ELF-1 (cell line): ENCODE measurements at places on chromosomes 11 and 22.
A peak's percentile ranks its signal among the peaks of the same experiment; 100 is the strongest.

DNA sequence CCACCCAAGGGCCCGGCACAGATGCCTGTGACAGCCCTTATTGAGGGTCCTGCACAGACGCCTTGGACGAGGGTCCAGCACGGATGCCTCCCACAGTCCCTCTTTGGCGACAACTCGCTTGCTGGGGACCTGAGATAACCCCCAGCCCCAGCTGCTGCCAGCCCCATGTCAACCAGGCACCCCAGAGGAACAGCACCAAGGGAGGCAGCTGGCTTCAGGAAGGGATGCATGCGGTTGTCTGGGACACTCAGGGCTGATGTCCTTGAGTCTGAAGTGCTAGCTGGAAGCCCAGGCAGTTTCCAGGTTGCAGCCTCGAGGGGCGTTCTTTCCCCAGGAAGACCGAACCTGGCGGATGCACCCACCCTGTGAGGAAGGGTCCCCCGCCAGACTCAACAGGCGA is 33.8 kb downstream of the MOB2 start:
- DNase-seq, result no peak

- peak; percentile 24 for DNase-seq
Observed at GRCh38 chr11:13225038-13226001, 52.3 kb upstream of the BMAL1 start.

DNA sequence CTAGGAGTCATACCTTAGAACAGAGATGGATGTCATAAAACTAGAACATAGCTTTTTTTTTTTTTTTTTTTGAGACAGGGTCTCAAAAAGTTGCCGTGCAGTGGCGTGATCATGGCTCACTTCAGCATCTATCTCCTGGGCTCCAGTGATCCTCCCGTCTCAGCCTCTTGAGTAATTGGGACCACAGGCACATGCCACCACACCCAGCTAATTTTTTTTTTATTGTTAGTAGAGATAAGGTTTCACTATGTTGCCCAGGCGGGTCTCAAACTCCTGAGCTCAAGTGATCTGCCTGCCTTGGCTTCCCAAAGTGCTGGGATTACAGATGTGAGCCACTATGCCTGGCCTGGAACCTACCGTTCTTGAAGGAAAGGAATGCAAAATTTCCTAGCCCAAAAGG is 8.8 kb upstream of the CEP295 start:
- no peak for DNase-seq

GRCh38 chr11:59216641-59217564 is 4.2 kb upstream of the MPEG1 start:
- DNase-seq, result no peak

- peak; percentile 87 for DNase-seq
Observed at GRCh38 chr11:70226967-70227366, 23.9 kb downstream of the FADD start.

DNA sequence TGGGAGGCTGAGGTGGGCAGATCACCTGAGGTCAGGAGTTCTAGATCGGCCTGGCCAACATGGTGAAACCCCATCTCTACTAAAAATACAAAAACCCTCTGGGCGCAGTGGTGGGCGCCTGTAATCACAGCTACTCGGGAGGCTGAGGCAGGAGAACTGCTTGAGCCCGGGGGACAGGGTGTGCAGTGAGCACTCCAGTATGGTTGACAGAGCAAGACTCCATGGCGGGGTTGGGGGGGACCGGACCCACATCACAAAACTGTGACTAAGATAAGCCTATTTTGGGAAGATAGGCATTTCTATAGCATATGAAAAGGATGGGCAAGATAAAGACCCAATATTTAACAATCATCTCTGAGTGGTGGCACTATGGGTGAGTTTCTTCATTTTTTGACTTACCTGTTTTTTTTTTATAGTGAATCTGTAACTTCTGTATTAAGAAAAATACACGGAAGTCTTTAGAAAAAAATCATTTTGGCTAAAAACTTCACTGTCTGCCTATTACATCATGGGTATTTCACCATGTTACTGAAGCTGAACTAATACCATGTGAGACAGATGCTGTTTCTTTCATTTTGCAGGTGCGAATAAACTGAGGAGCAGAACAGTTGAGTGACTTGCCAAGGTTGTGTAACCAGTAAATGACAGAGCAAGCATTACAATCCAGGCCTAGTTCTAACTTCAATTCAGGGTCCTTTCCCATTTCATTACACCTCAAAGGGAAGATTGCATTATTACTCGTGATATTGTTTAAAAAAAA is 2.5 kb downstream of the CELF1 start:
- DNase-seq, result no peak

- DNase-seq, result no peak
Observed at GRCh38 chr11:789943-790342, at the start of gene CEND1. CEND1 (minus strand) TSS chr11:790090; CDS start chr11:788576, 1,514 bp downstream.

DNA sequence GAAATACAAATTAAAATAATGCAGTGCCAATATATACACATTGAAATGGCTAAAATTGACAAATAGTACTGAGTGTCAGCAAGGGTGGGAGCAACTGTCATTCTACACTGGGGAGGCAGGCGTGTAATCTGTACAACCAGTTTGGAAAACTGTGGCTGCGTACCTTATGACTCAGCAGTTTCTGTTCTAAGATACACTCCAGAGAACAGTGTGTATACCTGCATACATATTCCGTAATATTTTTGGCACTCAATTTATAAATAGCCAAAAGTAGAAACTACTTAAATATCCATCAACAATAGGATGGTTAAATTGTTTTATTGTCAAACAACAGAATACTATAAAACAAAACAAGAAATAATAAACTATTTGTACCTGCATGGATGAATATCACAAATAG is 57.6 kb downstream of the RNF169 start:
- no peak for DNase-seq

- DNase-seq, result no peak
Observed at GRCh38 chr11:83073258-83073657, 1.6 kb upstream of the RAB30 start.

- no peak for DNase-seq
Observed at GRCh38 chr11:91650802-91651201, 573.8 kb upstream of the FAT3 start.

GRCh38 chr11:105132716-105133511 is 6.7 kb downstream of the CARD18 start:
- DNase-seq, result no peak

GRCh38 chr11:64321026-64321425 is 3.1 kb downstream of the PRDX5 start:
- no peak for DNase-seq

DNA sequence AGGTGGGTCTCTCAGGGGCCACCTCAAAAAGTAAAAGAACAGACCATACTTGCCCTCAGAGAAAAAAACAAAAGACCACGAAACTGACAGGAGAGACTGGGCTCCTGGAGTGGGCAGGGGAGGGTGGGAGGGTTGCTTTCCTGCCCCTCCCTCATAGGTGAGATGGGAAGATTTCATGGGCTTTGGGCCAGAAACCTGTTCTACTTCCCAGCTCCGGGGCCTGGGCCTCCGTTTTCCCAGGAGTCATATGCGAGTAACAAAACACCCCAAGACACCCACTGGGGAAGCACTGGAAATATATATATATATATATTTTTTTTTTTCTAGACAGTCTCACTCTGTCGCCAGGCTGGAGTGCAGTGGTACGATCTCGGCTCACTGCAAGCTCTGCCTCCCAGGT is 31.6 kb downstream of the TTLL1 start:
- no peak for DNase-seq

GRCh38 chr11:240315-240714 is 3.5 kb downstream of the PSMD13 start:
- no peak for DNase-seq

GRCh38 chr11:68269414-68270081 is 2.2 kb downstream of the C11orf24 start:
- no peak for DNase-seq

- no peak for DNase-seq
Observed at GRCh38 chr11:112949781-112950575, 11.2 kb upstream of the NCAM1 start.

- DNase-seq, result no peak
Observed at GRCh38 chr22:28108851-28109250, 189.8 kb upstream of the PITPNB start.

DNA sequence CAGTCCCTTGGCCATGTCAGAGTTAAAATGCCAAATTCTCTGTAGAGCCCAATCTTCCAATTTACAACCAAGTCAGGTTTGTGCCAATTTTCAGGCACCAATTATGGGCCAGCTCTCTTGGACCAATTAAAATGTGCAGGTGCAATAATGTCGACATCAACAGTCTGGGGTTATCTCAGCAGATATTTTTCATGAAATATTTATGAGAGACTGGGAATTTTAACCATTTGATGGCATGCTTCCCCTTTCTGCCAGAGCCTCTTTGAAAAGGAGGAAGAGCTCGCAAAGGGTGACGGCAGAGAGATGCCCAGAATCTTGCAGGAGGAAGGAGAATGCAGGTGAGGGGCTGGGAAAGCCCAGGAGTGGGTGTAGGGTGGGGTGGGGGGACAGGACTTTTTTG is 100.8 kb upstream of the SYT13 start:
- DNase-seq, result no peak

DNA sequence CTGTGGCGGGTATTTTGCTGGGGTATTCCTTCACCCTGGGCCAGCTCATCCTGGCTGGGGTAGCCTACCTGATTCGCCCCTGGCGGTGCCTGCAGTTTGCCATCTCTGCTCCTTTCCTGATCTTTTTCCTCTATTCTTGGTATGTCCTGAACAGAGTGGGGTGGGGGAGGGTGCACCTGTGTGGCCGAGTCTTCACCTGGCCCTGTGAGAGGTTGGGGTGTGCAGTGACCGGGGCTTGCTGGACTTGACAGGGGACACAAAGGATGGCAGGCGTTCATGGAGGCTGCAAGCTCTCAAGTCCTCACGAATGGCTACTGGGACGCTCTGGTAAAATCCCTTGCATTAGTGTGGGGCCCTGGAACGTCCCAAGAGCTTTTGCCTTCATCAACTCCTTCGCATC is 39.3 kb downstream of the CAPN1 start:
- no peak for DNase-seq

- DNase-seq, result no peak
Observed at GRCh38 chr11:26702406-26702805, 19.5 kb downstream of the SLC5A12 start.

DNA sequence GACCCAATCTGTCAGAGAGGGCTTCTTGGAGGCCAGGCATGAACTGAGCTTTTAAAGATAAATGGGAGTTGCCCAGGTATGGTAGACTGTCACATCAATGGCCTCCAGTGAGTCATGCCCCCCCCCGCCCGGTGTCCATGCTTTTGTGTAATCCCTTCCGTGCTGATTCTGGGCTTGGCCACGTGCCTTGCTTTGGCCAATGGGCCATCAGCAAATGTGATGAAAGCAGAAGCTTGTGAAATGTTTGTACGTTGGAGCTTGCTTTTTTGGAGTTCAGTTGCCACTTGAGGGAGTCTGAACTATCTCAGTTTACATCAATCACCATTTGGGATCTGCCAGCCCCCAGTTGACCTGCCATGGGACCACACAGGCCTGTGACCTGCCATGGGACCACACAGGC is 4.3 kb upstream of the THY1 start:
- DNase-seq, result no peak

DNA sequence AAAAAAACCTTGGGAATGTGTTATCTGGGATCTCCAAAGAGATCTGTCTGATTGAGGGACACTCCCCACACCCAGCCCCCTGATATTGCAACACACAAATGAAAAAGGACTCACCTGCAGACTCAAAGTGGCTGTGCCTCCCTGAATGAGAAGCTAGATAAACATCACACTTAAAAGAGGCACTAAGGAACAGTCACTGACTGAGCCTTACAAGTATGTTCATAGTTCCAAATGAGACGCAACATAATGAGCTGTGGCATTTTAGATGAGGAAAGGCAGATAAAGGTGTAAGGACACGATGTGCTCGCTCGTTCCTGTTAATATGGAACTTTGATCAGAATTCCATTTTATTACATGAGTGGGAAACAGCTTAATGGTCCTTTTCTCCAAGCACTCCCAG is 21.0 kb upstream of the CFAP300 start:
- no peak for DNase-seq

DNA sequence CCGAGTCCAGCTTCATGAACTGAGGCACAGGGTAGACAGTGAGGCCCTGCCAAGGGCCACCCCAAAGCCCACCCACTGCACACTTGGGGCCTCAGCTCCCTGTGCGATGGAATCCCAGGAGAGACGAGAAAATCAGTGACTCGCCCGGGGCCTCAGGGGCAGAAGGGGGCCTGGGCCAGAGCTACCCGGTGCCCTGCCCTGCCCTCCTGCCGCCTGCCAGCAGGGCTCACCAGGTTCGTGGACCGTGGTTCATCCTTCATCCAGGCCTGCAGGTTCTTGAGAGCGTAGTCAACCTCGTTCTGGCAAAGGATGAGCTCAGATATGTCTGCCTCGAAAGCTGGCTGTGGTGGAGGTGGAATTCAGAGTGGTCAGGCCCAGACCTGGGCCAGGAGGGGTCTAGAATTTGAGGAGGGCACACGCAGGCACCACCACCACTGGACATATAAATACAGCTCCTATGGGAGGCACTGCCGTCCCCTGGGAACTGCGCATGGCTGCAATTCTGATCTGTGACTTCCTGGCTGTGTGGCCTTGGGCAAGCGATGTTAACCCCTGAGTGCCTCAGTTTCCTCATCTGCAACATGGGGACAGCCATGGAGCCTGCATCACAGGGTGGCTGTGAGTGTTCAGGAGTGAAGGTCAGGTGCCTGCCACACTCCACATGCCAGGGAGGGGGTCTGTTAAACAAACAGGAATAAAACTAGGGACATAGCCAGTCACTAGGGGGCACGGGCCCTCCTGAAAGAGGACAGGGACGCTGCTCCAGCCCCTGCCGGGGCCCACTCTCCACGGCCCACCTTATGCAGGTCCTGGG is 7.5 kb downstream of the ALDH3B2 start:
- DNase-seq, result no peak

GRCh38 chr11:31757260-31757835 is 53.8 kb downstream of the PAX6 start:
- no peak for DNase-seq

- no peak for DNase-seq
Observed at GRCh38 chr22:43831561-43832392, 19.7 kb upstream of the EFCAB6 start.

DNA sequence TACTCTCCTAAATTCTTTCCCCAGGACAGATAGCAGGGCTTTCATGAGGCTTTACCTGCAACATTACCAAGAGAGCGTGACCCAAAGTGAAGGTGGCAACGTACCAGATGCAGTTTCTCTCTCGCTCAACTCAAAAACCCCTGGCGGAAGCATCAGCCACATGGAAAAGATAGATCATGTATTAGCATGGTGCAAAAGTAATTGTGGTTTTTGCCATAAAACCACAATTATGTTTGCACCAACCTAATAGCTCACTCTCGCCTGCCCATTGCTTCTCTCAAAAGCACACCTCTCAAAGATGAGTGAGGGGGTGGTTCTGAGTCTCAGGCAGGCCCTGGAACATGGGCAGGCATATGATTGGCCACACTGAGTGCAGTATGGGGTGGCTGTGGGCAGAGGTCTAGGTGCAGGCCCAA is 7.0 kb downstream of the MS4A6A start:
- DNase-seq, result no peak

DNA sequence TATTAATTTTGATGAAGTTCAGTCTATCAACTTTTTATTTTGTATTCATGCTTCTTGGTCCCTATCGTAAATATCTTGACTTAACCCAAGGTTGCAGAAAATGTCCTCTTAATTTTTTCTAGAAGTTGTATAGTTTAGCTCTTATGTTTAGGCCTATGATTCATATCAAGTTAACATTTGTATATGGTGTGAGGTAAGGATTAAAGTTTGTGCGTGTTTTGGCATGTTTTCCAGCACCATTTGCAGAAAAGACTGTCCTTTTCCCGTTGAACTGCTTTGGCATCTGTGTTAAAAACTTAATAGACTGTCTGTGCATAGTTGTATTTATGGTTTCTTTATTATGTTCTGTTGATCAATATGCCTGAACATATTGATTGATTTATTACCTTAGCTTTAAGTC is 42.3 kb downstream of the ARHGEF12 start:
- no peak for DNase-seq

- no peak for DNase-seq
Observed at GRCh38 chr11:29095821-29096220, 921.0 kb downstream of the KCNA4 start.
